CD4-positive, alpha-beta T cell treated with Interleukin-2 at 100 ng/mL for 4 hours (primary cell): ENCODE measurements at places on chromosomes 2 and 18.

- peak; percentile 22 for DNase-seq
These were observed 50.0 kb downstream of the RBBP8 start for GRCh38 chr18:22983175-22983574.

- no peak for DNase-seq
These were observed 3.8 kb upstream of the FRZB start for GRCh38 chr2:182870227-182870626.

- no peak for DNase-seq
These were observed 399.8 kb downstream of the TMEM182 start for GRCh38 chr2:103161456-103162289.

- no peak for DNase-seq
These were observed 8.1 kb downstream of the GGCX start for GRCh38 chr2:85553184-85553583.

- DNase-seq = no peak
These were observed 44.8 kb downstream of the RRM2 start for GRCh38 chr2:10167316-10167715.

- DNase-seq = no peak
These were observed 16.1 kb downstream of the MROH2A start for GRCh38 chr2:233794128-233794658.

DNA sequence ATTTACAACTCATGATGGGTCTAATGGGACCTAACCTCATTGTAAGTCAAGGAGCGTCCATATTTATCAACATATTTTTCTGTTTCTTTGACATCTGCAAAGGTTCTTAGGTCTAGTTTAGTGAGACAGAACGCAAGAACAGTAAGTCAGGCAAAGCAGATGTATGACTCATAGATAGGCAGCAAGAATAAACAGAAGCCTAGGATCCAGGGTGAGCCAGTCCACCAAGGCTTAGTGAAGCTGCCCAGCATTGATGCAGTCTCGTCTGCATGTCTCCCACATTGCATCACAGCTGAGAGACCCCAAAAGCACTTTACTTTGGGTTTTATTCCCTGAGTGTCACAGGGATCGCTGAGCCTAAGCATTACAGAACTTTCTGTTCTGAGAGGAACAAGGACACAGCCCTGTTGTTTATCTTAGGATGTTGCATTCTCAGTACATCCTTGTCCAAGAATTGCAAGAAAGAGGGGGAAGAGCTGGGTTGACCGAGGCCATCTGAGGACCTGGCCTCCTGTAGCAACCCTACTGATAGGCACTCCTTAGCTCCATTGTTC lies 29.6 kb upstream of the TMEM177 start:
- no peak for DNase-seq

- DNase-seq = no peak
These were observed 57.9 kb downstream of the ZNF638 start for GRCh38 chr2:71389384-71390072.

DNA sequence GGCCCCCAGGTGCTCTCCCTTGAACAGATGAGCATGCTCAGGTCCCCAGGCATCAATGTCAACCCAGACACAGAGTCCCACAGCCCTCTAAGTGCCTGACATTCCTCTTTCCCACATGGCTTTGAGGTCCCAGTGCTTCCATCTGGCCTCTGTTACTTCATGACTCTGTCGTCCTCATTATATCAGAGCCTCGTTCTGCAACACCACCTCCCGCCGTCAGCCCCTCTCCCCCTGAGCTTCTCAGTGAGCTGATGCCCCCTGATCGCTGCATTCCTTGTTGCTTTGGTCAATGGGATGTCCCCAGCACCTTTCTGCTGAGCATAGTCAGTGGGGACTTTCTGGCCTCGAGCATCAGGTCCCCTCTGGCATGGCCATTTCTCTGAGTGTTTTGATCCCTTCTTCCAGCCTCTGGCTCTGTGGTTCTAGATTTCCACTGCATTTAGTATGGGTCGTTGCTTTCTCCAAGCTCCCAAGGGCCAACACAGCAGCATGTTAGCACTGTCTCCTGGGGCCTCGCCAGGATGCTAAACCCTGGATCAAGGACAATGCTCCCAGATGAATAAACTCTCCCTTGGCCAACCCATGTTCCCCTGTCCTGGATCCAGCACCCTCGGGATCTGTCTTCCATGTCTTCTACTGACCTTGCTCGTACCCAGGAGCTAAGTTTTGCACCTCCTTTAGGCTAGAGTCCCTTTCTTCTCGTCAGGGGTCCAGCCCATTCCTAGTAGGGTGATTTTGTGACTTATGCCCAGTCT lies 143.2 kb upstream of the TWIST2 start:
- no peak for DNase-seq

GRCh38 chr18:40208958-40209357 lies 1746.1 kb upstream of the PIK3C3 start:
- DNase-seq = no peak

DNA sequence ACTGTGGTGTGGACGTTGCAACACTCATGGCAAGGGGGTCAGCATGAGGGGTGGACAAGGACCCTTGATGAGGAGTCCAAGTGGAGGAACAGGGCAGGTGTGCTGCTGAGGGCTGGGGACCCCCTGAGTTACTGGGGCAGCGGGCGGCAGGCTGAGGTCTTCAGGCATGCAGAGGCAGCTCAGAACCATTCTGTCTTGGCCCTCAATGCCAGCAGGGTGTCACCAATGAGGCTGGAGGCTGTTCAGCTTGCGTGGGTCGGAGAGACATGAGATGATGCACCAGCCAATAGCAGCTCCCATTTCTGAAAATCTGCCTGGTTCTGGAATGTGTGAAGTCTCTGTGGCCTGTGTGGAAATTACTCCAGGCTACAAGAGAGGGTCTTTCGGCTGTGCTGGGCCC lies 105.4 kb downstream of the INHBB start:
- no peak for DNase-seq

- DNase-seq = no peak
These were observed 28.4 kb downstream of the EIPR1 start for GRCh38 chr2:3349211-3349693.

DNA sequence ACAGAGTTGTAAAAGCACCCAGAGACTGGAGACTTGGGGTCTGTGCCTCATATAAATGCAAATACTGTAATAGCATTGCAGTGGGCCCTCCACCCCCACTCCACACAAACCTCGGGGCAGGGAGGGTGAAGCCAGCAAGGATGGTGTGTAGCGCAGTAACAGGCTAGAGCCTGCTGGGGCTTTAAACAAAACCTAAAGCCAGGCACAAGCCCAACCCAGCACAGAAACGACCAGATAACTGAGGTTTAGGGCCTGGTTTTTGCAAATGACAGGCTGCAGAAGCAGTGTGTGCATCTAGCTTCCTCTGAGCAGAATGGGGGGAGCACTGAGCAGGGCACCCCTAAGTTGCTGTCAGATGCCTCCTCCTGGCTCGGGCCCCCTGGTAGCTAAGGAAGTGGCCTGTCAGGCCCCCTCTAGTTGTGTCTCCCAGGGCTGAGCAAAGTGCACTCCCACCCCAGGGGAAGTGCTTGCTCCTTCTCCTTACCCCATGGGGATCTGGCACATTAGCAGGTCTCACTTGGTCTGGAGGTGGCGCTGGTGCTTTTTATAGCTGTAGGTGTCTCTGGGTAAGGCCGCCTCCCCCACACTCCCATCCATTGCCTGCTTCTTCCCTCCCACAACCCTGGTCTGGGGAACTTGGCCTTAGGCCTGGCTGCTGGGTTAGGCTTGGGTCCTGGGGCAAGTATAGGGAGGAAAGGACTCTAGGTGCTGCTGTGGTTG lies 135.1 kb downstream of the CELF4 start:
- no peak for DNase-seq

GRCh38 chr18:44358402-44358801 lies 322.3 kb upstream of the SETBP1 start:
- DNase-seq = no peak

- no peak for DNase-seq
These were observed 23.7 kb upstream of the GRP start for GRCh38 chr18:59196161-59196725.

- no peak for DNase-seq
These were observed 112.3 kb downstream of the TNS1 start for GRCh38 chr2:217890445-217890844.

DNA sequence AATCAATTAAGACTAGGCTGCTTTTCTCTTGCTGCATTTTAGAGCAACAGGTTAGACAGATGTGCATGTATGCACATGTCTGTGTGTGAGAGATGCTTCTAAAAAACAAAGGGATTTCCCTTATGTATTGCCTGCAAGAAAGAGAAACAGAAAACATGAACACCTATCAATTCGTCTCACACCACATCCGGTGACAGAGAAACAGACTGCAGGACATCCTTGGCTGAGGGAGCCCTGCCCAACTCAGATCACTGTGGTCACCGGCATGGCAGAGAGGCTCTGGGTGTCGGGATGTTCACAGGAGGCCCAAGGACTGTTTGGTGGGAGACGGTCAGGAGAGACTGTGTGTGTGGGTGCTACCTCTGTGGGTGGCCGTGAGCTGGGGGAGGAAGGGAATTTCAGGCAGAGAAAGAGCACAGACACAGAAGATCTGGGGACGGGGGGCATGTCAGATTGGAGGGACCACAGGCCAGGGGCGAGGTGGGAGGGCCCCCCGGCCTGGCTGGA lies 24.9 kb downstream of the FHL2 start:
- peak; percentile 39 for DNase-seq

DNA sequence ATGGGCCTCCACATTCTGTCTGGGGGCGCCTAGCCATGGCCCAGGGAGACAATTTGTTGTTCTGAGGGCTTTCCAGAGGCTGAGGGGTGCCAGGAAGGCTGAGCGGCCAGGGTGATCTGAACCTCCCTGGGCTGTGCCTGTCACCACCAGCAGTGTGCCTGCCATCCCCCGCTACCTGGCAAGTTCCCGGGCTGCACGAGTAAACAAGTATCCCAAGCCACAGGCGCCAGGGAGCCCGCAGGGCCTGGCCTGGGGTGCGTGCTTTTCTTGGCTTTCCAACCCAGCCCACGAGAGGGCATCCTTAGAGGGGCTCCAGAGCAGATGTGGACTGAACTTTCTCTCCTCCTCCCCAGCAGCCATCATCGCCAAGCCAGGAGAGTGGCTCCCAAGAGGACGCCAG lies 35.1 kb upstream of the B3GNT7 start:
- DNase-seq = no peak

DNA sequence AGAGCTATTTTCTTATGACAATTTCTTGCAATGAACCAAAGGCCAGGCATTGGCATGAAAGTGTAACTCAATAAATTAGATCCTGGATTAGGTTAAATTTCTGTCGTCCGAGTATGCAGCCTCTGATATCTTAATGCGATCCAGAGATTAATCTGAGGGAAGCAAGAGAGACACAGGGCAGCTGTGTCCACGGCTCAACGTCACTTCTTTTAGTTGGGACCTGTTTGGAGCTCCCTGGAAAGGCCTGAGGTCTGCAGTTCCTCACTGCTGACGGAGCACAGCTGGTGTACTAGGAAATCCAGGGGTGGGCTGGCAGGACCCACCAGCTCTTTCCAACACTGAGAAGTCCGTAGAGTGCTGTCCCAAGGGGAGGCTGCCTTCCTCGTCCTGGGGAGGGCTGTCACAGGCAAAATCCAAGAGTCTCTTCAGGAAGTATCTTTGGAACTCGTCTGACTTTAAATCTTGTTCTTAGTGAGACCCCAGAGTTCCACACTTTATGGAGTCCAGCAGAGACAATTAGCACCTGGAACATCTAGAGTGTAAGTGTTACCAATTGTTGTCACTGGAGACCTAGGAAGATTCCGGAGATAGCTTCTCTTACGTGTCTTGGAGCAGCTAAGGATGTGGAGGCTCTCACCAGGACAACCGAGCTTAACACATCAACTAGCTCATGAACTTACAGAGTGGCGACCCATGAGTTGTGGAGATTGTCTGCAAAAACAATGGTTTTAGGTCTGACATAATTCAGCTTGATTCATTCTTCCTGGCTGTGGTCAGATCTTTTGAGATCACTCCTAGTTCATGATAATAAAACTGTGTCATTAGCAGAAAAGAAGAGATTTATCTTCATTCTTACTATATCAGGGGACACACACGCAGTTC lies 173.7 kb downstream of the ACKR3 start:
- no peak for DNase-seq

GRCh38 chr2:145599756-145600155 lies 1079.8 kb upstream of the ZEB2 start:
- no peak for DNase-seq

GRCh38 chr2:656676-657075 lies 20.5 kb downstream of the TMEM18 start:
- no peak for DNase-seq

- no peak for DNase-seq
These were observed 129.3 kb downstream of the CAPN13 start for GRCh38 chr2:30677861-30678385.

DNA sequence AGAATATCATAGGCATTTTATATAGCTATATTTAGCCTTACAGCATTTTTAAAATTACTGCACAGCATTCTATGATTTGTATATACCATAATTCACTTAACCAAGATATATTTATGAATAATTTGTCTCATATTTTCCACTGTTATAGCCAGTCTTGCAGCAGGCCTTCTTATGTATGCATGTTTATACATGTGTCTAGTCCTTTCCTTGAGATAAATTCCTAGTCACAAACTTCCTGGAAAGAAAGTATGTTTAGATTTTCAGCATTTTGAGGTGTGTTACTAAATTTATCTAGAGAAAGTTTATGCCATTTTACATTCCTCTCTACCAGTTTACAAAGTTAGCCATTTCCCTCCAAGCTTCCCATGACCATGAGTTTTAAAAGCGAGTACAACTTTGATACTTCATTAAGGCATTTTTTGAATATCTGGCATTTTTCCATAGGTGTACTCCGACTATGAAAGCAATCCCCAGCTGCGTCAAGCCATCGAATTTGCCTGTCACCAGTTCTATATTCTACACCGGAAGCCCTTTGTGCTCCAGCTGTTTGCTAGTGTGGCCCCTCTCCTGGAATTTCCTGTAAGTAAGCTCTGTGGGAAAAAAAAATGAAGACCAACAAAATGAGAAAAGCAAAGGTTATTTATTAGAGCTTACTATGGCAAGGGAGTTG lies 59.4 kb upstream of the RPE start:
- DNase-seq = no peak

DNA sequence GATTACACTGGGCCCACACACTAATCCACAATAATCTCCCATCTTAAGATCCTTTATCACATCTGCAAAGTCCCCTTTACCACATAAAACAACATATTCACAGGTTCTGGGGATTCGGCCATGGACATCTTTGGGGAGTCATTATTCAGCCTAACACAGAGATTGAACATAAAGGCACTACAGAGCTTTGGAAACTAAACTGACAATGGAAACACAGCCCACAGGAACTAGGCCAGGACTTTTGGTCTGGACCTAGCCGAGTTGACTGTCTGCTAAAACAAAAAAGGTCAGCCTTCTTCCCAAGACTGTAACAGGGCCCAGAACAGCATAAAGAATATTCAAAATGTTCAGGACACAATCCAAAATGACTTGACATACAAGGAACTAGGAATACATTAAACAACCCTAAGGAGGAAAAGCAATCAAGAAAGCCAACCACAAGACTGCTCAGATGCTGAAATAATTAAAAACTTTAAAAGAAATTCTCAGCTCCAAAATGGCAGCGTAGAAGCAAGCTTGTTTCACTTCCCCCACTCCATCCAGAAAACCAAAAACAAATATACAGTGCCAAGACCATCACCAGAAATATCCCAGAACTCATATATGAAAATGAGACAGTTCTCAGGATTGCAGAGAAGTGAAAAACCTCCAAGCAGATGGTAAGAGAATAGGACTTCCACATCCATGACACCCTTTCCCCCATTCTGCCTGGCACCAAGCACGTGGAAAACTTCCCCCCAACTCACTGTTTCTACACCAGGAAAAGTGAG lies 207.8 kb downstream of the ATAD2B start:
- no peak for DNase-seq

GRCh38 chr2:64989126-64989981 lies at the start of gene SLC1A4:
TSS of gene SLC1A4 (plus strand) at chr2:64989399. CDS start at chr2:64989644, 245 bp downstream.
- peak; percentile 82 for DNase-seq

- no peak for DNase-seq
These were observed 842.2 kb upstream of the VRK2 start for GRCh38 chr2:57204364-57204763.

- DNase-seq = no peak
These were observed 34.2 kb upstream of the NR4A2 start for GRCh38 chr2:156366753-156367152.
